ENCODE measurements at places on chromosomes 13 and 19.

DNA sequence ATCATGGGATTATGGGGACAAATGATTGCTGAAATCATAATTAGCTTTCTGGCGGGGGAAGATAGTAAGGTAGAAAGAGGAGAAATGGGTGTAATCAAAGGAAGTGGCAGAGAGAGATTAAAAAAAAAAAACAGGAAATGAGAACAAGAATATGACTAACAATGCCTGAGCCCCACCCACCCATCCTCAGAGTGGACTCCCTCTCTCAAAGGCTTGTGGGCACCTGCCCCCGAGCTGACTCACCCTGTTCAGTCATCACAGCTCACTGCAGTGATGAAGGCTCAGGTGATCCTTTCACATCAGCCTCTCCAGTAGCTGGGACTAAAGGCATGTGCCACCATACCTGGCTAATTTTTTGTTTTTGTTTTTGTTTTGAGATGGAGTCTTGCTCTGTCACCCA, 26.4 kb upstream of the TPT1 start:
- peak; percentile 95 for DNase-seq

DNA sequence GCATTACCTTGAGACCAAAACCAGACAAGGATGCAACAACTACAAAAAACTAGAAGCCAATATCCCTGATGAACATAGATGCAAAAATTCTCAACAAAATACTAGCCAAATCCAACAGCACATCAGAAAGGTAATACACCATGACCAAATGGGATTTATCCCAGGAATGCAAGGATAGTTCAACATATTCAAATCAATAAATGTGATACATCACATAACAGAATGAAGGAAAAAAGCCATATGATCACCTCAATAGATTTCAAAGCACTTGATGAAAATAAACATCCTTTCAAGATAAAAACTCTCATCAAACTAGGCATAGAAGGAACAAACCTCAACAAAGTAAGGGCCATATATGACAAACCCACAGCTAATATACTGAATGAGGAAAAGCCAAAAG, 10.2 kb upstream of the ZNF546 start:
- no peak for DNase-seq

DNA sequence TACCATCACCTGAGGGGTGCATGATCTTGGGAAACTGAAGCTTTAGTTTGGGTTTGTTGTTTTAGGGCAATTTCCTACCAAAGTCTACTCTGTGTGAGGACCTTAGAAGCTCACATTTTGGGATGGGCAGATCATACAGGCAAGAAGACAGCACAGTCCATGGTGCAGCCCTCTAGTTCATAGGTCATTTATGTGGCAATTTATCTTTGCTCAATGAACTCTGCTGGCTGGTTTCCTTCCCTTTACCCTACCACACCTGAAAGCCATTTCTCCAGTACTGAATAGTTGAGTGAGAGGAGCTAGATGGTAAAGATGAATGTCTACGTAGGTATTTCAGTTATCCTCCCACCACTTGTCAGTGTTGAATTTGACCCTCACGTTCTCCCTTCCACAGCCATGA, 87.5 kb upstream of the KLF12 start:
- DNase-seq = no peak

- DNase-seq = no peak
These were observed 57.0 kb downstream of the NUFIP1 start for GRCh38 chr13:44932171-44932849.

- DNase-seq = no peak
These were observed 595.5 kb upstream of the KLHL1 start for GRCh38 chr13:70703755-70704154.

DNA sequence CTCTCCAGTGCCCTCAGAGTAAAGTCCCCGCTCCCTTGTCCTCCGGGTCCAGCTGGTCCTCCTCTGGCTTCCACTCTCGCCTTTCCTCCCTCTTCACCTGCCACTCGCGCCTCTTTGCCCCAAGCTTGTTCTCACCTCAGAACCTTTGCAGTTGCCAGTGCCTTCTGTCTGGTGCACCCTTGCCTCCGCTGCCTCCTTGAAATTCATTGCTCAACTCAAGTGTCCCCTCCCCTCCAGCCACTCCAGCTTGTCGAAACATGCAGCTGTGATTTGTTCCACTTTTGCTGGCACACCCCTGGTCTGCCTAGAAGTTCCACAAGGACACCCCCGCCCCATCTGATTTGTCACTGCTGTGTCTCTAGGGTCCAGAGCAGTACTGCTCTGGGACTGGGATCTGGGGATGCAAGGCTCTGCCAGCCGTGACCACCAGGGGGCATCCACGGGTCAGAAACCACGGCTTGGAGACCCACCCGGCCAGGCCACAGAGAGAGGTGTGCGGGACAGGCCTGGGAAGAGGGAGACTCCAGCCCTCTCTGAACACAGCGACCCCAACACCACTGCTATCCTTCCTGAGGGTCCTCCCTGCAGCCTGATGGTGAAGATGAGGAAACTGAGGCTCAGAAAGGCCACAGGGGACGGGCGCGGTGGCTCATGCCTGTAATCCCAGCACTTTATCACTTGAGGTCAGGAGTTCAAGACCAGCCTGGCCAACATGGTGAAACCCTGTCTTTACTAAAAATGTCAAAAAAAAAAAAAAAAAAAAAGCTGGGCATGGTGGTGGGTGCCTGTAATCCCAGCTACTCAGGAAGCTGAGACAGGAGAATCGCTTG, 49.9 kb downstream of the AP1M1 start:
- DNase-seq = peak; percentile 76

DNA sequence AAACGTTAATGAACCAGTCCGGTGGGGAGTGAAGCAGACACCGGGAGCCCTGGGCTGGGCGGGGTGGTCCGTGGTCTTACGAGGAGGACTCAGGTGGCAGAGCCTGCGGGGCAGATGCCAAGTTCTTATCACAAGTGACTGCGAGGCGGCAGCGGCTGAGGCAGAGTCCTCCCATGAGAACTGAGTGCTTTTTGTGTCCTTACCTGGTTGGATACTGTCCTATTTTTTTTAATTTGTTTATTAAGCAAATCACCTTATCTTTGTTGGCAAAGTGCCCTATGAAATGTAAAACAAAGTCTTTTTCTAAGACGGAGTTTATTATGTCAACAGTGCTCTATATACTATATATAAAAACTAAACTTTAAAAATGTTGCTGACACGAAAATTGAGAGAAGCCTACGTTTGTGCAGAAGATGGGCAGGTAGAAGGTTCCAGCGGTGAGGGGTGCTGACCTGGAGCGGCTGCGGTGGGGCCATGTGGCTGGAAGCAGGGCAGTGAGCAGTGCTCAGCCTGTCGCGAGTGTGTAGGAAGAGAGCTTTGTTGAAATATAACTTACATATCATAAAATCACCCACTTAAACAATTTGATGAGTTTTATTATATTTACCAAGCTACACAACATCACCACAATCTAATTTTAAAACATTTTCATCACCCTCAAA, 82.2 kb downstream of the ATP11A start:
- DNase-seq = no peak

DNA sequence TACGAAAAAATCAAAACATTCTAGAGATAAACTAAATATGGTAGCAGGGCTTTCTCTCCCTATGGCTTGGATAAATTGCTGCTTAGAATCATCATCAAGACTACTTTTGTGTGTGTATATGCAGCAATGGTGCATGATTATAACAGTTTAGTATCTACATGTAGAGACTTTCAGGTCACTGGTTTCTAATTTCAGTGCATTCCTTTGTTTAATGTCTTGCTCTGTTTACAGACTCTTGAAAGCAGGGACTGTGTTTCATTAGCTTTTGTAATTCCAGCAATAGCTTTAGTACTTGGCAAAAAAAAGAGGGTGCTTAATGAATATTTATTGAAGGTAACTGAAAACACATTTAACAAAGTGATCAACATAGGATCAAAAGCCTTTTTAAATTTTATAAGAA, 420.7 kb downstream of the PCDH9 start:
- DNase-seq = no peak

DNA sequence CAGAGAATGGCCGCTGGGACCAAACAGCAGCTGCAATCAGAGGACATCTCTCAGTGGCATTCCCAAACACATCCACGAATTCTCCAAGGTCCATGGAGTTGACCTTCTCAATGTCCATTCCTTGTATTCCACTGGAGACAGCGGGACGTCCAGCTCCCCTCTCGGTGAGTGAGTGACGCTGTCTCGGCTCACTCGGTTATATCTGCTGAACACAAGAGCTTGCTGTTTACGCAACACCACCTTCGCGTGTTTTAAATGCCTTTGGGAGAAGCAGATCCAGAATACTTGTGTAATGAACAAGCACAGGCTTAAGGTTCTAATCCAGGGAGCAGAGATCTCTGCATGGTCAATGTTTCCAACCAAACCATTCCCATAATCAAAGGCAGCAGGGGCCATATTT, at the start of gene URAD:
URAD (minus strand) TSS at position 174 of the 400 bp plus-strand sequence; CDS start at position 118, 56 bp downstream.
- no peak for DNase-seq

DNA sequence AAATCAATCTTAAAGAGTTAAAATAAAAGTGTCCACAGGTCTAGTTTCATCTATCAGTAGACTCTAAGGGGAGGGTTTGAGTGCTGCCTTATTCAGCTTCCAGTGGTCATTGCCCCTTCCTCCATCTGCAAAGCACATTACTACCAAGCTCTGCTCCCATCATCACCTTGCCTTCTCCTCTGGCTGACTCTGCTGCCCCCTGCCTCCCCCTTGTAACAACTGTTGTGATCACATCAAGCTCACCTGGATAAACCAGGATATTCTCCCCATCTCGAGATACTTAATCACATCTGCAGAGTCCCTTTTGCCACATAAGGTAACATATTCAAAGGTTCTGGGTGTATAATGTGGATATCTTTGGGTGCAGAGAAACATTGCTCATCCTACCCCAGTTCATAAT, 43.3 kb upstream of the GPC6 start:
- DNase-seq = no peak

DNA sequence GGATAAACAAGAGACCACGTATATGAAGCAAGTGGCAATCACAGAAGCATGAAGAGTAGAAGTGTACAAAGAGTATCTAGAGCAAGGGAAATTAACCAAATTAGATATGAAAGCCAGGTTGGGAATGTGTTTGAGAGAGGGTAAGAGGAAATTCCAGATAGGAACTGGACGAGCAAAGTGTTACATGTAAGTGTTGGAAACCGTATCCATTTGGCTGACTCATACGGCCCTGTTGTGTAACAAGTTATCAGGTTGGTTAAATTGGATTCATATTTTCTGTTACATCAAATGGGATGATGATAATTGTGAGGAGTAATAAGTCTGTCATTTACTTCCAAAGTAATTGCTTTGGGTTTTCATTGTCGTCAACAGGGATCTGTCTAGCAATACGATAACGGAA, 46.7 kb downstream of the RXFP2 start:
- DNase-seq = no peak

GRCh38 chr19:34497112-34497805, 15.7 kb downstream of the WTIP start:
- no peak for DNase-seq

DNA sequence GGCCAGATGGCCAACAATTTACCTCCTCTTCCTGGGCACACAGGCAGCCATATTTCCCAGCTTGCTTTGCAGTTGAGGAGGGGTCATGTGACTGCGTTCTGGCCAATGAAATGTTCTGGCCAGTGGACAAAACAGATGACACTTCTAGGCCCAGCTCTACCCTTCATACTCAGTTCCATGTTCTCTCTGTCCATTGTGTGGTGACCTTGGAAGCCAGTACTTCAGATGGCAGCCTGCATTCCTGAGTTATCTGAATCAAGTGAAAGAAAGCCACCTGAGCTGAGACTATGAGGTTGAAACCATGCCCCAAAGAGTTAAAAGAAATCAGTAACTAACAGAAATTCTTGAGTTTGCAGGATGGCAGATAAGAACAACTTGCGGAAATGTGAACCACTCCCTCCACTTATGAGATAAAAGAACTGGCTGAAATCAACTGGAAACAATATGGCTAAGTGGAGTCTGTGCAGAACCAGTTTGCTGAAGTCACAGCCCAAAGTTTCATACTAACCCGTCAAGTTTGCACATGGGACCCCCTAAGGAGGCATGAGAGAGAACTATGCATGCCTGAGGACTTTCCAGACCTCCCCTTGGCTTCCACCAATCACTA, 8.1 kb downstream of the FAM187B start:
- DNase-seq = no peak

- DNase-seq = no peak
These were observed 63.8 kb downstream of the CHST8 start for GRCh38 chr19:33685541-33685940.

- no peak for DNase-seq
These were observed 490.4 kb downstream of the DIAPH3 start for GRCh38 chr13:59673286-59673685.

DNA sequence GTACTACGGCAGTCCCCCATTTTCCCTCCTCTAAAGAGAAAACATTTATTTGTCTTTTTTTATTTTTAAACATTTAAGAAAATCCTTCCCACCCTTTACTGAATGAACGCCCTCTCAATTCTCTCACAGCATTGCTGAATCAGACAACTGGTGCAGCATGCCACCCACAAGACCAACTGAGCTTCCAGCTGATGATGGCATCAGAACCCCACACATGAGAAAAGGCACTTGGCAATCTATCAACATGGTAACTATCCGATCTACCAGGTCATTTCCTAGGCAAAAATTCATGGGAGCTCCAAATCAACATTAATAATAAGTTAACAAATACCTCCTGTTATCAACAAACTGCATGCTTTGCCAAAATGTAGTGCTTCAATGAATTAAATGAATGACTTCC, 43.1 kb downstream of the LHFPL6 start:
- DNase-seq = no peak

GRCh38 chr13:54379461-54379860, 1350.8 kb downstream of the OLFM4 start:
- no peak for DNase-seq

- DNase-seq = peak; percentile 55
These were observed 995 bp upstream of the MKNK2 start for GRCh38 chr19:2051773-2052704.

DNA sequence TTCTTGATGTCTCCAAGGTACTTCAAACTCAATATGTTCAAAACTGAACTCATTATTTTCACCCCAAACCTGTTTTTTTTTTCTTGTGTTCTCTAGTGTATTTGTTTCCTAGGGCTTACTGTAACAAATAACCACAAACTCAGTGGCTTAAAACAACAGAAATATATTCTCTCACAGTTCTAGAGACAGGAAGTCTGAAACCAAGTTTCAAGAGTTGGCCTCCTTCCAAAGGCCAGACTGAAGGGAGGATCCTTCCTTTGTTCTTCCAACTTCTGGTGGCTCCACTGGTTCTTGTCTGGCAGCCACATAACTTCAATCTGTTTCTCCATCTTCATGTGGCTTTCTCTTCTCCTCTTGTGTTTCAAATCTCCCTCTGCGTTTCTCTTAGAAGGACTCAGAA, 62.0 kb upstream of the PDCD5 start:
- DNase-seq = peak; percentile 27

- DNase-seq = no peak
These were observed 41.2 kb upstream of the ARGLU1 start for GRCh38 chr13:106609116-106609515.

GRCh38 chr19:13210941-13211340, 60.7 kb downstream of the IER2 start:
- no peak for DNase-seq

GRCh38 chr13:100535426-100536135, 53.0 kb downstream of the GGACT start:
- DNase-seq = no peak

- DNase-seq = no peak
These were observed 165.6 kb downstream of the USP12 start for GRCh38 chr13:27005976-27006518.

Data from CD4-positive, alpha-beta T cell treated with Interleukin-6 at 100 ng/mL for 8 hours (primary cell).